NCI-H1694 (cell line): ENCODE measurements at places on chromosomes 4 and X.

DNA sequence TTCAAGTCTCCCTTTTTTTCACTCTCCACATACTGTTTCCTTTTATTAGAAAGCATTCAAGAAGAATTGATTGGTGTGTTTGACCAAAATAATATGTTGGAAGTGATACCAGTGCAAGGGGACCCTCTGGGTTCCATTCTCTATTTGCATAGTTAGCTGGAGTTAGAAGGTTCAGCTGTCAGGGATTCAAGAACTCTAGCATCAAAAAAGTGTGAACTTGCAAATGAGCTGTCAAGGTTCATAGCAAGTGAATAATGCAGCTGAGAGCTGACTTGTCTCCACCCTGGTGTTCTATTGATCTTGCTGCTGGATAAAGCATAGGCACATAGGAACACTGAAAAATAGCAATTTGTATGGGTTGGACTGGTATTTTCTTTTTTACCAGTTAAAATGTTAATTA is 73.2 kb downstream of the SORBS2 start:
- DNase-seq: no peak

- no peak for DNase-seq
Observed at GRCh38 chr4:107069049-107069448, 32.9 kb upstream of the DKK2 start.

DNA sequence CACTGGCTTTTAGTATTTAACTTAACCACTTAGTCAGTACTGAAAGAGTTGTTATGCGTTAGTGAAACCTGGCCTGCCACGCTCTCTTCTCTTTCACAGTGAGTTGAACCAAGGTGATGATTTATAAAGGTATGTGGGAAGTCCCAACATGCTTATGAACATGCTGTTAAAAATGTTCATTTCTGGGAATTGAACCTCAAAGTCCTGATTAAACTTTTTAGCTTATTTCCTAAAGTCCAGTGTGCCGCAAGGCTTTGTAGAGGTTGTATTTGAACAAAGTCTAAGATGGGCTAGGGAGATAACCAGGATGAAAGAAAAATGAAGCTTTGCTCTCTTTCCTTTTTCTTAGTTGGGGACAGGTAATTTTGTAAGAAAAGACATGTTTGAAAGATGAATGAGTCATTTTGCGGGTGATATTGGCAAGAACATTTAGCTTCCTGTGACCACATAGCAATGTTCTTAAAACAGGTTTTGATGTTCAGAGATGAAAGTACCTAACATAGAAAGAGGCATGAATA is 270.3 kb downstream of the DTHD1 start:
- DNase-seq: no peak

DNA sequence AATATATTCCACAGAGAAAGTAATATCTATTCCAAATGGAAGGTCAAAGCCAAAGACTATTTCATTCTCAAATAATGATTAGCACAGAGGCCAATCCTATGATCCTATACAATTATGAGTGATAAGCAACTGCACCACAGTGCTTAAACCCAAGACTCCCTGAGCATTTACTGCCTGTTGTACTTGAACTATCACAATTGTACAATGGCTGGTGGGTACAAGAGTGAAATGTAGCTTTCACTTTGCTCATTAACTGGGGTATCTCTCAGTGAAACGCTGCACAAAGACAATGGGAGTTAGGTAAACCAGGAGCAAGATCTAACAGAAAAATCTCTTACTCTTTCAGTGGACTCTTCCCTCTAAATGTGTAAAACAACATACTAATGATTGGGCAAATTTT is 24.3 kb downstream of the ABCG2 start:
- no peak for DNase-seq

DNA sequence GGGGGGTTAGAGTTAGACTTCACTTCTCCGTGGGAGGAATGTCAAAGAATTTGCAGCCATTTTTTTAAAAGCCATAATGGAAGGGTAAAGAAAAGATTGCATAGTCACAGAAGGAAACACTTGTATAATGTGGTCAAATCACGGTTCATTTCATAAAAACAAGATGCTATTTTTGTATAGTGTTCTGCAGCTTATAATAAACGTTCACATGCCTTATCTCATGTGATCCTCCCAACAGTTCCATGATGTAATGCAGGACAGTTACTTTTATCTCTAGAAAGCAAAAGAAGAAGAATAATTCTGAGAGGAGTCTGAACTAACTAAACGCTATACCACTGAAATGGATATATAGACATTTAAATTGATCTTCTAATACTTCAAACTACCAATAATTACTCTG is 71.3 kb upstream of the CAMK2D start:
- no peak for DNase-seq

DNA sequence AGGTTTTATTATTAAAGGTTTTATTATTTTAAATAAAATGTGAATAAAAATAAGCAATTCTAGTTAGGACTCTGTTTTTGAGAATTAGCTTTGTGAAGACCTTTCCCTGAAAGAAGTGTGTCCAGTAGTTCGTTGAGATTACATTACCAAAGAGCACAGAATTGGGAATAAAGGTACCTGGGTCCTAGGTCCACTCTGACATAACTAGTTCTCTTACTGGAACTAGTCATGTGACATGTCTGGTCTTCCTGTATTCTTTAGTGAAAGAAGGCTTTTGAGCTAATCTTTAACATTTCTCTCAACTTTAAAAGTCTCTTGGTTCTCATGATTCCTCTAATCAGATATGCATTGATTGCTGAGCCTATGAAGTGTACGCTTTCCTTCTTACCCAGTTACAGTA is 292.0 kb upstream of the SMIM31 start:
- DNase-seq: no peak

DNA sequence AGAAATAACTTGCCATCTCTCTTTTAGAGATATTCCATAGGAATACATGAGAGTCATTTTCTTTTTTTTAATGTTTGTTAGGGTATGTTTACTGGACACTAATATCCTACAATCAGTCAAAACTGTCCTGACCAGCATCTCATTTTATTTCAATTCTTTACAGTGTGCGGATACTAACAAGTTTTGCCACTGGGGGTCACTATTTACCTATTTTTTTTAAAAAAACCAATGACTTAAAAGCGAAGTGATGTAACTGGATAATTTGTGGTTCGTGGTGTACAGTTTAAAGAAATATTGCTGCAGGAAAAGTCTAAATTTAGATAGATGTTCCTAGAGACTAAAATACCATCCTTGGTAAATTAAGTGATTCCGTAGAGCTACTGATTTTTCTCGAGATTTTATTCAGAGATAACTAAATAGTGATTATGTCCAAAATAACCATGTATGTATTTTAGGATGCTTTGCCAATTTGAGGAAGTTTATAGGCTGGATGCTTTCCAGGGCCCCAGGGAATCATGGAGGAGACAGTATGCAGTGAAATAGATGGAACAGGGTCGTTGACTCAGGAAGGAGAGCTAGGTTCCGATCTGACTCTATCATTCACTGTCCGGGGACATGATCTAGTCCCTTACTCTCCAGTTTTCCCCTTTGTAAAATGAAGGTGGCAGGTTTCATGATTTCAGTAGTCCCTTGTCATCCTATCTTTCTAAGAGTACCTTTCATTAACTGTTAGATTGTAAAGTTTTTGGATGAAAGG is 34.0 kb upstream of the GNPDA2 start:
- DNase-seq: peak; percentile 26

- DNase-seq: peak; percentile 78
Observed at GRCh38 chr4:73341454-73341853, 62.6 kb upstream of the ALB start.

GRCh38 chrX:38718311-38718710 is 82.9 kb upstream of the MID1IP1 start:
- DNase-seq: no peak

DNA sequence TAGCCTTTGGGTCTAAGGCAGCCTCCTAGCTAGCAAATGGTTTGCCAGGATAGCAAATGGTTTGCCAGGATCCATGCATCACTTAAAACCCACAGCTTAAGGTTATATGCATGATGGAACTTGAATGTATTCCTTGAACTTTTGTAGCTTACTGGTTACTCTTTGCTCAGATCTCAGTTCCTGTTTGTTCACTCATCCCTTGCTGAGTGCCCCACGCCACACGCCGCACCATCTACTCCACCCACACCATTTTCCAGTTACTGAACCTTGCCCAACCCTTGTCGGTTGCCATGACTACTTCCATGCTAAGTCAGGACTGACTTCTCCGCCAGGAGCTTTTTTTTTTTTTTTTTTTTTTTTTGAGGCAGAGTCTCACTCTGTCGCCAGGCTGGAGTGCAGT is 29.5 kb upstream of the XIAP start:
- no peak for DNase-seq

DNA sequence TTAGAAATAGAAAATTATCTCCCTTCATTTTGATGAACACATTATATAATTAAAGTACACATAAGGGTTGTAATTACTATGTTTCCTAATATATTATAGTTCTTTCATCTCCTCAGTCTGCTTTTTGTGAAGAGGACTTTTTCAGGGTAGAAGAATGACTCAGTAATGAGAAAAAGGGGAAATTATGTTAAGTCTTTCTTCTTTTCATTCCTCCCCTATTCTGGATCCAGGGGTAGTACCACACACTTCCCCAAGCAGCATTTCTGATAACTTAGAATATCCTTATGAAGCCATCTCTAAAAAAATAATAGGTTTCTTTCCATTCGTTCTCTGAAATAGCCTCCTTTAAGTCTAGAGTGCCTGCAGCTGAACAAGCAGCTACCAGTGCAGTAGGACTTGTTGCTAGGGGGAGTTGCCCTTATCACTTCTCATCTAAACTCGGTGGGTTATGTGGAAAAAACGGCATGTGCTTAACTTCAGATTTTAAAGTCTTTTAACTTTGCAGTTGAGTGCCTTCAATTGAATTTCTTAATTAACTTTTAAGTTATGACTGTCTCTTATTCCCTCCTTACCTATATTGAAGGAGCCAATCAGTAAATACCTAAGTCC is 184.8 kb downstream of the ARHGAP24 start:
- DNase-seq: no peak

DNA sequence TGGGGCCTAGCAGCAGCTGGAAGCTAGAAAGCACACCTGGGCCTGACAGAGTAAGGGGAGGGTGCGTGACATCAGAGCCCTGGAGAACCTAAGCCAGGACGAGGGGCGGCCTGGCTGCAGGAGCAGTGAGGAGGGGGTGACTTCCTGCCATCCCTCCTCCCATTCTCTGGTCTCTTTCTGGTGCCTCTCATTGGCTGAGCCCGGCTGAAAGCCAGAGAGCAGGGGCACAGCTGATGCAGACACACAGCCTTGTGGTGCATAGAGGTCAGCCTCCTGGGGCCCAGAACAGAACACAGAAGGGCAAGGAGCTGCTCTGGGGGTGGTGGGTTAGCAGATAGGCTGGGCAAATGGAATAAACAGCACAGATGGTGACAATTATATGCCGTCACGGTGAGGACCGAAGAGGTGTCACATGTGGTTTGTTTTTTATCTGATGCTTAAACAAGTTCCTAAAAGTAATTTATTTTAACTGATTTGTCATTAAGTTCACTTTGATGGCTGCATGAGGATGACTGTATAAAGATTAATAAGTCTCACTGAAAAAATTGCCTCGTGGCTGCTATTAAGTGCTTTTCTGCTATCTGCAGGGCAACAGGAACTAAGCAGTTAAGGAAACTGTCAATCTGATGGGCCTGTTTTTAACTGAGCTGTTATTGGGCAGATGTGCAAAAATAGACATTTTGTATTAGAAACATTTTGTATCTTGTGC is 102.0 kb downstream of the FNIP2 start:
- DNase-seq: peak; percentile 31

- no peak for DNase-seq
Observed at GRCh38 chr4:62320612-62321011, 1120.5 kb downstream of the ADGRL3 start.

- no peak for DNase-seq
Observed at GRCh38 chr4:109690690-109691410, 12.4 kb downstream of the CASP6 start.

DNA sequence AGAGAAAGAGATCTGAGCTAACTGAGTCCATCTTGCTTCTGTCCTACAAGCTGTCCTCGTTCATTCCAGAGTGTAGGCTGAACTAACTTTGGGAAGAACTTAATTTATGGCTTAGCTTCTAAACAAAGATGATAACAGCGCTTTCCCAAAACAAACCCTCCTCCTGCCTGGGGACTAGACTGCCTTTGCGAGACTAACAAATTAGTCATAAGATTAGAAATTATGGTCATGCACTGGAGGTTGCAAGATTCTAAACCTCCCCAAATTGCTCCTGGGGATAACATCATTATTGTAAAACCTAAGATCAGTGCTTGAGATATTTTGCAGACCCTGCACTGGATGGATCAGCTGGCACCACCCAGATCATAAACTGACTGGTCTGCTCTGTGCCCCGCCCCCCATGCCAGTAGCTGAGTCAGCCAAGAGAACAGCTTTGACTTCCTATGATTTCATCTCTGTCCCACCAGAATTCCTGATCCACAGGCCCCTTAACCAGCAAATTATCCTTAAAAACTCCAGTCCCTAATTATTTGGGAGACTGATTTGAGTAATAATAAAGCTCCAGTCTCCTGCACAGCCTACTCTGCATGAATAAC is 883.3 kb downstream of the TRIML1 start:
- DNase-seq: no peak

DNA sequence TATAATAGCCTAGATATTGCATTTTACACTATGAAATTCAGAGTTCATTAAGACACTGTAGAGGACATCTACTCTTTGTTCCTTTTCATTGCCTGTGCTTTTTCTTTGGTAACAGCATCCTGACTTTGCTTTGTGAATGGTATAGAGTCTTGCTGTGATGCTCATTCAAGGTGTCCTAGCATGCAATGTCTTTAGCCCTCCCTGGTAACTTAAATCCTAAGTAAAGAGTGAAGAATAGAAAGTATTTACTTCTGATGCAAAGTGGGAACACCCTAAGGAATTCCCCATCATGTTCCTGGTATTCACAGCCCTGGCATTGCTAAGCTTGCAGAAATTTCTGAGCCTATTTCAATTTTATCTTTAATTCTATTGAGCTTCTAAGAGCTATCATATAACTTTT is 400.1 kb downstream of the FAT4 start:
- DNase-seq: no peak

DNA sequence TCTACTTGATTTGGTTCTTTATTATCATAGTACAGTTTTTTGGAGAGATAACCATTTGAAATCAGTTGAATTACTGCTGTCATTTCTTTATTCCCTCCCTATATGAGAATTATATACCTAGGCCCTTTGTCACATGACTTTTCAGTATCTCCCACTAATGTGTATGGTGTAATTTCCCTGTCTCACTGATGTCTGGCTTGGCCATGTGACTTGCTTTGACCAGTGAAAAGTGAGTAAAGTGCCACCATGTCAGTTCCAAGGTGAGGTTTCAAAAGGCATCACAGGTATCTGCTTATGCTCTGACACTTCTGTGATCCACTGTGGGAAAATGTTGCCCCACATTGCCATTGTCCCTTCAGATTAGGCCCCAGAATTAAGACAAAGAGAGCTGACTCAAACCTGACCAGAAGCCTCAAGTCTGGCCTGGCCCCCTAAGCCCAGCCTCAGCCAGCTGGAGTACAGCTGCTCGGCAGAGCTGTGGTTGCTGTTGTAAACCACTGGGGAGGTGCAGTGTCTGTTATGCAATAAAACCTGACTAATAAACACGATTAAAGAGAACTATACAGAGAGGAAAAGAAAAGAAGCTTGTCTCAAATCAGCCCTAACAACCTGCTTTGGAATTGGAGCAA is 27.5 kb downstream of the SETD7 start:
- DNase-seq: no peak

GRCh38 chr4:80240976-80241375 is 25.5 kb upstream of the FGF5 start:
- DNase-seq: no peak
